ENCODE measurements at places on chromosomes 16 and 17.

DNA sequence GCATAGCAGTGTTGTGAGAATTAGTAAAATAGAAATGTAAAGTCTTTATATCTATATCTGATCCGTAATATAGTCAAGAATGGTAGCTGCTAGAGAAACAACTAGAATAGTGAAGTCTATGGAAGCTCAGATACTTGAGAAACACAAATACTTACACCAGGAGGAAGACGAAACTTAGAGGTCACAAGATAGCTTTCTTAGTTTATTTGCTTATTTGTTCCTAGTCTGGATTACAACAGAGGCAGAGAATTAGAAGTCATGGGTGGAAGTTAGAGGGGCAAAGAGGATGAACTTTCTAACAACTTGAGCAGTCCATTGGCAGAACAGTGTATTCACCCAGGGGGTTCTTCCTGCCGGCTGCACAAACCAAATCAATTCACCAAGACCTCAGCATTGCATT, 13.9 kb downstream of the GNGT2 start:
- DNase-seq = no peak

DNA sequence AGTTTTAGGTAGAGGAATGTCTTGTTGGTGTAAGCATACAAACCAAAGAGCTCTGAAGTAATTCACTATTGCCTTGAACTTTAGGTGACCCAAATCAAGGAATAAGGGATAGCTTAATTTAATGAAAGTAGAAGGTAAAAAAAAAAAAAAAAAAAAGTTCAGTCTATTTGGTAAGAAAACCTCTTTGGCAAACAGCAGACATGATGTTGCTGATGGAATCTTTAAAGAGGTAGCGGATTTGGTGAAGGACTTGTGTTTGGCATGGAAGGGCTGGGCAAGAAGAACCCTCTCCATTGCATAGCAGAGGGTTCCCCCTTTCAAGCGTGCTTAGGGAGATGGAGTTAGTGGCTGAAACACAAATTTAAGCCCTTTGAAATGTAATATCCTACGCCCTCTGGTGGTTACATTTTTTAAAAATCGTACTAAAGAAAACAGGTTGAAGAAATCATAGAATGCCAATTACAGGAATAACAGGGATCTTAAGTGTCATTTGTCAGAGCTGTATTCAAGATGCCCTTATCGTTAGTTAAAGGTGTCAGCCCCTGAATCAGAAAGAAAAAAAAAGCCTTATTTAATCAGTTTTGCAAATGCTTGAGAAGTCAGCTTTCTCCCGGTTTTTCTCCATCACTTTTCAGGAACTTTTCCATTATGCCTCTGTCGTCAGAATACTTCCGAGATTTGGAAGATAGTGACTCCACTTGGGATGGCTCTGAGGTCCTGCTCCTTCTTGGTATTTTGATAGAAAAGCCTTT, 383.1 kb downstream of the KCNJ2 start:
- no peak for DNase-seq

DNA sequence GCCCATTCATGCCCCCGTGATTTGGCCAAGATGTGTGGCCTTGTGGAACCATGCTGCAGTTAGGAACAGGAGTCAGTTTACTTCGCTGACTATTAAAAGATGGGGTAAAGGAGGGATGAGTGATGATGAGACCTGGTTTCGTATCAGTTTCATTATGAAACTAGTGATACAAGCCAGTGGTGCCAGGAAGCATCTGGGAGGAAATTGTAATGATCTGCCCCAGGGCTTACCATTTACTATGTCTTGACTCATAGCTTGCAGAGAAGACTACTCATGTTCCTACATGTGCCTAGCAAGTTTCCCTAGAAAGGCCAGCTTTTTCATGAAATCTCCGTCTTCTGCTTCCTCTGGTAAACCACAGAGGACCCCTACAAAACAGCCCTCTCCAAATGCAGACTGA, 23.2 kb downstream of the CDH3 start:
- no peak for DNase-seq

DNA sequence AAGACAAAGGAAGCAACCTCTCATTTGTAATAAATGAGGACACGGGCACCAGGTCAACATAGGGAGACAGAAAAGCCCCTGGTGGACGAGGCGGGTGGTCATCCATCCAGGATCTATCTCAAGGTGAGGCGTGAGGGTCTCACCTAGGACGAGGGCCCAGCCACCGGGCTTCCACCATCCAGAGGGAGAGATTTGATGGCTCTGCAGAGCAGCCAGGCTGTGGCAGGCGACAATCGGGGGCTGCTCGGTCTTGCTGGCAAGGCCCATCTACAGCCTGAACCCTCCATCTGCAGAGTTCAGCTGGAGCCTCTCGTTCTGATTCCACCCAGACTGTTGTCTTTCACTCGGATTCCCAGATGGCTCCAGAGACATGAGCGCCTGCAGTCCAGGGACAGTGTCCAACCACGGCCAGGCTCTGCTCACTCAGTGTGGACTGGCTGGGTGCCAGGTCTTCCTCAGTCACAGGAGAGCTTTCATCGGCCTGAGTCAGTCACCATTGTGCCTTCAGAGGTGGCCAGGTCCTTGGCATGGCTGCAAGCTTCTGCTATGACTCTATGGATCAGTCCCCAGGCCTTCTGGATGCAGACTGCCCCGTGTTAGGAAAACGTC, 5.9 kb downstream of the LITAFD start:
- DNase-seq = no peak

DNA sequence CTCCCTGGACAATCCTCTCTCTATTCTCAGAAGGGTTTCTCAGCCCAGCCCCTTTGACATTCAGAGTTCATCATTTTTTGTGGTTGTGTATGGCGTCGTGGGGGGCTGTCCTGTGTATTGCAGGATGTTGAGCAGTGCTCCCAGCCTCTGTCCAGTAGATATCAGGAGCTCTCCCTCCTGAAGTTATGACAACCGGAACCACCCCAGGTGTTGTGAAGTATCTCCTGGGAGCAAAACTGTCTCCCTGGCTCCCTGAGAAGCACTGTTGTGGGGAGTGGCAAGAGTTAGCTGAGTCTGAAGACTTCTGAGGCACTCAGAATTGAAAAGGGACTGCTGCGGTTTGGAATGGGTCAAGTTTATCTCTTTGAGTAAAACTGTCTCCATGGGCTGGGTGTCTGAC, 55.9 kb upstream of the MGAT5B start:
- no peak for DNase-seq

GRCh38 chr17:17837966-17838962, 1.5 kb upstream of the SREBF1 start:
- DNase-seq = no peak

Data from stimulated activated CD8-positive, alpha-beta memory T cell treated with anti-CD3 and anti-CD28 coated beads, Interleukin-7, amount 100 ng/mL, for 1 hour (primary cell).